ENCODE measurements at places on chromosomes 11 and 22.

DNA sequence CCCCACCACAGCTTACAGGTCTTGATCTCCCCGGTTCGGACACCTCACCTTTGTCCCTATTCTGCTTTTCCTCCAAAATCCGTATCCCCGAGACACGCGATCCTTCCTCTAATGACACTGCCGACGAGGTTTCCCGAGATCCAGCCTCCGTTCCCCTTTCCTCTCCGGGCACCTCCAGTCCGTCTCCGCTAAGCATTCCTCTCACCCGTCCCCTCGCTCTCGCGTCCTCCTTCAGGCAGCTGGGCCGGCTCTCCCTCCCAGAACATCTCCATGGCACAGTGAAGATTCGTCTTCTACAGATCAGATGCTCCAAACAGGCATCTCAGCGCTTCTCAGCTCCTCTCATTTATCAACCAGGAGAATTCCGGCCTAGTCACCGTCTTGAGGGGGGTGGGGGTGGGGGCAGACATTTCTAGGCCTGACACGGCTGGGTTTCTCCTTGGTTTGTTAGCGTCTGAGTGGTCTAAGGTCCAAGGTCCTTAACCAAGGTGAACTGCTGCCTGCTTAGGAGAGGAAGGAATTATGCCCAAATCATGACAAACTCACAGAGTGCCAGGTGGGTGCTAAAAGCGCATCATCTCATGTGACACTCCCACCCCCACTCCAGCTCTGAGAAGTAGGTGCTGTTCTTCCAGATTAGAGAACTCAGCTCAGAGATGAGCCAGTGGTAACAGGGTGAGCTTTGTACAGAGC lies at the start of gene SPTBN2:
SPTBN2 (minus strand) TSS at position 524 of the 693 bp plus-strand sequence. CDS start 7,976 bp downstream, outside the sequence.
- DNase-seq: no peak

GRCh38 chr11:27060816-27061460 lies 20.3 kb downstream of the BBOX1 start:
- DNase-seq: no peak

DNA sequence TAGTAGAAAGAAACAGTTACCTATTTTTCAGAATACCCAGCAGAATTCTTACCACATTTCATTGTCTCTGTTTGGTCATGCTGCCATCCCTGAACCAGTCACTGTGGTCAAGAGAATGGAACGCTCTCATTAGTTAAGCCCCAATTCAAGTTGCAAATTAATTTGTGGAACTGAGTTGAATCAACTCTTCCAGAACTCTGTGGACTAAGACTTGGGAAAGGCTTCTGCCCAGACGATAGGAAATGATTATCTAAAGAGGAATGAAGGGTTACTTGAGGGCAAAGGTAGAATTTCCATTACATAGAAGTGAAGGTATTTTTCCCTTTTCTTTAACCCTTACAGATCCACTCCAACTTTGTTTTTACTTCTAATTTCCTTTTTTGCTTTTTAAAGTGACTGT lies 286.4 kb downstream of the DYNC2H1 start:
- no peak for DNase-seq

DNA sequence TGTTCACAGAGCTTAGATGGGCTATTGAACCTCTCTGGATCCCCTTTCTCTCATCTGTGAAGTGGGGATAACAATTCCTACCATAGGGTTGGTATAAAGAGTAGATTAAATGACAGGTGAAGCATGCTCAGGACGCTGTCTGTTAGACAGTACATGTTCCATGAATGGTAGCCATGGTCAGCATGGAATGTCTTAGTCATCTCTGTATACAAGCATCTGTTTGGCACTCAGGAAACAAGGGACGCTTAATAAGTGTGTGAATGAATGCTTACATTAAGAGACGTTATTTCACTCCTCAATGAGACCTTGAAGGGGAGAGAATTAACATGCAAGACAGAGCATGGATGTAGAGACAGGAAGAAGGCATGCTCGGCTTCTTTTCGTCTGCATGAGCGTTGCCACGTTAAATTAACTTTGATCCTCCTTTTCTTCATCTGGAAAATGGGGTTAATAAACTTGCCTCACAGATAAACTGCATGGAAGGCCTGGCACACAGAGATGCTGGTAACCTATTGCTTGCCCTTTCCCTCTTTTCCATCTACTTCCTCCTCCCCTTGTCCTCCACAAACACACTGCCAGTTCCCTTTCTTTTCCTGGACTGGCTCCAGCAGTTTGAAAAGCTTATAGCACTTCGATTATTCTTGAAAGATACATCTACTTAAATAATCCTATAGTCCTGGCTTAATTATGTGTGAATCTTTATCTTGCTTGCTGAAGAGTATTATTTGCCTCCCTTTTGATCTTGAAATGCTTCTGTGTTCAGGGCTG lies 267.2 kb upstream of the MTNR1B start:
- no peak for DNase-seq

DNA sequence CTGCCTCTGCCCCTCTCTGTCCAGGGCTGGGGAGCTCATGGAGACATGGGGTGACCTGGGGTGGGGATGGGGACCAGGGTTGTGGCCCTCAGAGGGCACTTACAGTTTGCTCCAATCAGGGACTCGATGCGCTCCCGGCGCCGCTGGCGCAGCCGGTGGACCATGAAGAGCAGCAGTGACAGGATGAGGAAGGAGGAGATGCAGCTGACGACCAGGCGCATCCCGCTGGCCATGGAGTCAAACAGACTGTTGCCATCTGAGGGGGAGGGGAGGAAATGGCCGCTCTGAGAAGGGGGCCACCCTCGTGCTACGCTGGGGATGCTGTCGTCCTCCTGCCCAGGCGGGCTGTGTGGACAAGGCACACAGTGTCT lies 80.5 kb downstream of the DGCR2 start:
- DNase-seq: no peak

GRCh38 chr22:25027043-25027906 lies 74.8 kb downstream of the KIAA1671 start:
- no peak for DNase-seq

DNA sequence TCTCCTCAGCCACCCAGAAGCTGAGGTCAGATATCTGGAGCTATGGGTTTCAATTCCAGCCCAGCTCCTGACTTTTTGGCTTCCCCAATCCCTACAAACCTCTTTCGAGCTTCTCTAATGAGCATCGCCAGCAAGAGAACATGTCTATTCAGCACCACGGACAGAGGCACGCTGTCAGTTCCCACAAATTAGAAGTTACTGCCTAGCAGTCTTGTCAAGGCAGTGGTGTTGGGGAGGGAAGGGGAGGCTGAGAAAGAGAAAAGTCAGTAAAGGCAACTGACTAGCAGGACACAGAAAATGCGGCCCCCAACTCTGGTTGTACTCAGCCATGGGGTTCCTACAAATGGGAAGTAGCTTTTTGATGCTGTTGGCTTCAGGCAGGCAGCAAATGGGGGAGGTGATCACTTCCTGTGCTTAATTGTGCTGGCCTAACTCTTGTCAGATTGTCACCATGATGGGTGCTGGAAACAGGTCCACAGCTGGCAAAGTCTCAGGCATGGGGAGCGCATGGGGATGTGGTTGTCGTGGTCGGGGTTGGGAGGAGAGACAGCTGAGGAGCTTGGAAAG lies 205.9 kb downstream of the ST3GAL4 start:
- no peak for DNase-seq

DNA sequence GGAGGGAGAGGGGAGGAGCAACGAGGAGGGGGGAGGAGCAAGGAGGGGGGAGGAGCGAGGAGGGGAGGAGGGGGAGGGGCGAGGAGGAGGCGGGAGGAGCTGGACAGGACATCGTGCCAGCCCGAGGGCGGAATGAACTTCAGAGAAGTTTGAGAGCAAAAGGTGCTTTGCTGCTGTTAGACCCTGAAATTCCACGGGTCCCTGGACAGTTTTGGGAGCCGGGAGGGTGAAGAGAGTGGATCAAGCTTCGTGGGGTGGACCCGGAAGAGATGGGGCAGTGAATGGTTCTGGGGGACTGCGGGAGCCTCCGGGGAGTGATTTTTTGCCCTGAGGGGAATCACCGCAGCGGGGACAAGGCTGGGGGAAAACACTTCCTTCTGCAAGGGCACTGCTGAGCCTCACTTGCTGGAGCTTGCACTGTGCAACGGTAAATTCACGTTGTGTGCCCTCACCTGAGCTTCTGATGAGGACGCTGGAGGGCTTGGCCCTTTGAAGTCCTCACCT lies 10.7 kb upstream of the NLRP6 start:
- no peak for DNase-seq

- DNase-seq: no peak
Measured at GRCh38 chr11:111395081-111395480, 16.0 kb upstream of the POU2AF1 start.

- no peak for DNase-seq
Measured at GRCh38 chr11:23095650-23096189, 235.4 kb upstream of the CCDC179 start.

DNA sequence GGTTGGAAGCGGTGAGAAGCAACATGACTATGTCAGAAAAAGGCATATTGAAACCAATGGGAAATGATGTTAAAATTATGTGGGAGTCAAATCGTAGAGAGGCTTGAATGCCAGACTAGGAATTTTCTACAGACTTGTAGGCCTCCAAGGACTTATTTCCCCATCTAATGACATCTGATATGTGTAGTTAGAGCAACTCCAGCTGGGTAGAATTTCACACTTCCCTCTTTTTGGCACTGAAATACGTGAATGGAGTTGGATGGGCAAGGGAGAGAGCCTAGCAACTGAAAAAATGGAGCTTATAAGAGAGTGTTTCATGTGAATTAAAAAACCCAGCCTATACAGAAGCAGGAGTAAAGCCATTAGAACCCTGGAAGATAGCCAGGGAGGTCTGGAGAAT lies 304.2 kb downstream of the INSC start:
- no peak for DNase-seq

DNA sequence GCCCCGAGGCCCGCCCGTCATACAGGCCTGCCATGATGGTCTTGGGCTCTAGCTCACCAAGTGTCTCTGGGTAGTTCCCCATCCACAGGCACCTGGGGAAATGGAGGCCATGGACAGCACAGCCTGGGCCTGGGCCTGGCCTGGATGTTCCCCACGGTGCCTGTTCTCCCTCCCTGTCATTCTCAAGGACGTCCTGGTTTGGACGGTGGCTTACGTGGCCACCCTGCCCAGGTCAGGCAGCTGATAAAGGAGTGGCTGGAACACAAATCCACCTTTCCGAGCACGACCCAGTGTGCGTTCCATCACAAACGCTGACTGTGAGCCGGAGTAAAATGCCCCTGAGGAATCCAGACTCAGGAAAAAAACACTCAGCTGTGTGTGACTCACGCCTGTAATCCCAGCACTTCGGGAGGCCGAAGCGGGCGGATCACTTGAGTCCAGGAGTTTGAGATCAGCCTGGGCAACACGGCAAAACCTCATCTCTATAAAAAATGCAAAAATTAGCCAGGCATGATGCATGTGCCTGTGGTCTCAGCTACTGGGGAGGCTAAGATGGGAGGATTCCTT lies 41.2 kb upstream of the TESMIN start:
- DNase-seq: no peak

DNA sequence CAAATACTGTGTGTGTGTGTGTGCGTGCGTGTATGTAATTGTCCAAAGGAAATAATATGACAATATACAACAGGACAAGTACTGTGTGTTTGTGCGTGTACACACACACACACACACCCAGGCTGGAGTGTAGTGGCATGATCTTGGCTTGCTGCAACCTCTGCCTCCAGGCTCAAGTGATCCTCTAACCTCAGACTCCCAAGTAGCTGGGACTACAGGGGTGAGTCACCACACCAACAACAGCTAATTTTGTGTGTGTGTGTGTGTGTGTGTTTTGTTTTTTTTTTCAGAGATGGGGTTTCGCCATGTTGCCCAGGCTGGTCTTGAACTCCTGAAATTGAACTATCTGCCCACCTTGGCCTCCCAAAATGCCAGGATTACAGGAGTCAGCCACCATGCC lies 61.5 kb downstream of the NUP98 start:
- no peak for DNase-seq

- no peak for DNase-seq
Measured at GRCh38 chr22:29623553-29624169, 20.2 kb downstream of the NF2 start.

DNA sequence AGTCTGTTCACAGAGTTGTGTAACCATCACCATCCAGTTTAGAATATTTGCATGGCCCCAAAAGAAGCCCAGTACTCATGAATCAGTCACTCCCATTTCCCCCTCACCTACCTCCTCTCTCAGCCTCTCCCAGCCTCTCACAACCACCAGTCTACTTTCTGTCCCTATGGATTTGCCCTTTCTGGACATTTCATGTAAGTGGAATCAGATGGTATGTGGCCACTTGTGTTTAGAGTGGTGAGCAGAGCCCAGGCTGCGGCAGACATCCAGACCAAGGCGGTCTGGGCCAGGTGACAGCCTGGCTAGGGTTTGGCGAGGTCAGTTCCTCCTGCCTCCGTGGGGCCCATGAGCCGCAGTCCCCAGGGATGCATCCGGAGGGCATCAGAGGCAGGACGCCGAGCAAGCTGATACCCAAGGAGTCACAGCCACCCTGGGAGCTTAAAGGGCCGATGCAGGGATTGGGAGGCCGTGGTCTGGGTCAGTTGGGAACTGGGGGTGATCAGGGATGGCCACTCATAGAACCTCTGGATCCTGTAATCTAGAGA lies 53.3 kb upstream of the CLDN5 start:
- no peak for DNase-seq

- no peak for DNase-seq
Measured at GRCh38 chr22:36872084-36872483, 11.3 kb downstream of the NCF4 start.

DNA sequence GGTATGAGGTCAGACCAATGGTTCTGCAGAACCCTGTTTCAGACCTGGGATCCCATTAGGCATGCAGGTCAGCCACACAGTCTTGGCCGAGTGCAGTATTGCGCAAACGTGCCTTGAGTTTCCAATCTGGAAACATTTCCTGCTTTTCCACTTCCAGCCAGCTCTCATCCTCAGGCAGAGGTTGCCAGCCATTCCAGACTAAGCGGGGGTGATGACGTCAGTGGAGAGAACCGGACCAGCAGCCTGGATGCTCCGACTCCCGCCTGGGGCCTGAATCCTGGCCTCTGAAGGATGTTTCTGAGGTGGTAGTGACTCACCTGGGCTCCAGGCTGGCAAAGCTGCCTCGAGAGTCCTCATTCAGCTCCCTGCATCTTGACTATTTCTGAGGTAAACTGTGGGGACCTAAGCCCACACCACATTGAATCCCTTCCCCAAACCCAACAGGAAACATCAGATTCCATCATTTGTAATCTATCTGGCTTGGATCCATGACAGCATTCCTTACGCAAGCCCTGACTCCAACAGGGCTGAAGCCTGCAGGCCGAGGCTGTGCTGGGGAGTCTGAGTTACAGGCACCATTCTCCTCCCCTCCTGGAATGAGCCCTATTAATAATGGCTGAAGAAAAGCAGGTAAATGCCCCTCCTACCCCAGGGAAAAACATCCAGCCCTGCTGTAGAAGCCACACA lies 83.0 kb downstream of the ABTB2 start:
- peak; percentile 44 for DNase-seq

DNA sequence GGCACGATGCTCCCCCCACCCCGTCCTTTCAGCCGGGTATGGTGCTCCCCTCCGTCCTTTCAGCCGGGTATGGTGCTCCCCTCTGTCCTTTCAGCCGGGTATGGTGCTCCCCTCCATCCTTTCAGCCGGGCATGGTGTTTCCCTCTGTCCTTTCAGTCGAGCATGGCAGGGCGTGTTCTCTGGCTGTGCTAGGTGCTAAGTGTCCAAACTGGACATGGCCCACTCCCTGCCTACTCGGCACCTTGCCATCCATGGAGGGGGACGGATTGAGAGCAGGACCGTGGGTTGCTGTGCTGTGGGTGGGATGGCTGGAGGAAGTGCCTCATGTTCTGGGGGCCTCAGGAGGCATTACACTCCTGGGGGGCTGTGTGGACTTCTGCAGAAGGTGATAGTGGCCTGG lies 45.5 kb downstream of the MUC6 start:
- DNase-seq: no peak

- DNase-seq: no peak
Measured at GRCh38 chr11:1370186-1371025, 19.3 kb upstream of the BRSK2 start.

GRCh38 chr11:61377461-61378160 lies 14.8 kb upstream of the TMEM216 start:
- DNase-seq: no peak
